ENCODE measurements at places on chromosomes 11 and 22.

- no peak for DNase-seq
These were observed 148.8 kb downstream of the CRYBB2 start for GRCh38 chr22:25368271-25368670.

DNA sequence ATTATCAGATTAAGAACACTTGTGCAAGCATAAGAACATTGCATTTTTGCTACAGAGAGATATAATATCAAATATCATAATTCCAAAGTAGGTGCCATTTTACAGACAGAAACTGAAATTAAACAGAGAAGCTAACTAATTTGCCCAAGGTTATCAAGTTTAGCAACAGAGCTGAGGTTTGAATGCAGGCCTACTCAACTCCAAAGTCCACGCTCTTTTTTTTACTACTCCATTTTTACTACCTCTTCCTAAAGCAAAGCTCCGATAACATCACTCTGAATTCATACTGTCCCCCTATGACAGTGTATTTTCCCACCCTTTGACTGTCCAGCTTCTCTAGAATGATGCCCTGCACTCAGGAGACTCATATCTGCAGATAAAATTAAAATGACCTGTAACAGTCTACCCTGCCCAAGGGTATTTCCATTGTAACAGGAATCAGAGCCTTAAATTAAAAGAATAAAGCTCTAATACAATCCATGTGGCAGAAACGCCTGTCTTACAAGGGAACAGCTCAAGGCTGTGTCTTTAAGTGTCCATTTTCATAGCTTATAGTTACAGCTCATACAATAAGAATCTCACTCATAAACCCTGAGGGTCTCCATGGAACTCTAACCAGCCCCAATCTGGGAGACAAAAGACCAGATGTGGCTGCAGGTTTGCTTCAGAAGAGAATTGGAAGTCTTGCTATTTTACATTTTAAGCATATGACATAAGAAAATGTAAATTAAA lies 36.8 kb downstream of the ALG9 start:
- no peak for DNase-seq

DNA sequence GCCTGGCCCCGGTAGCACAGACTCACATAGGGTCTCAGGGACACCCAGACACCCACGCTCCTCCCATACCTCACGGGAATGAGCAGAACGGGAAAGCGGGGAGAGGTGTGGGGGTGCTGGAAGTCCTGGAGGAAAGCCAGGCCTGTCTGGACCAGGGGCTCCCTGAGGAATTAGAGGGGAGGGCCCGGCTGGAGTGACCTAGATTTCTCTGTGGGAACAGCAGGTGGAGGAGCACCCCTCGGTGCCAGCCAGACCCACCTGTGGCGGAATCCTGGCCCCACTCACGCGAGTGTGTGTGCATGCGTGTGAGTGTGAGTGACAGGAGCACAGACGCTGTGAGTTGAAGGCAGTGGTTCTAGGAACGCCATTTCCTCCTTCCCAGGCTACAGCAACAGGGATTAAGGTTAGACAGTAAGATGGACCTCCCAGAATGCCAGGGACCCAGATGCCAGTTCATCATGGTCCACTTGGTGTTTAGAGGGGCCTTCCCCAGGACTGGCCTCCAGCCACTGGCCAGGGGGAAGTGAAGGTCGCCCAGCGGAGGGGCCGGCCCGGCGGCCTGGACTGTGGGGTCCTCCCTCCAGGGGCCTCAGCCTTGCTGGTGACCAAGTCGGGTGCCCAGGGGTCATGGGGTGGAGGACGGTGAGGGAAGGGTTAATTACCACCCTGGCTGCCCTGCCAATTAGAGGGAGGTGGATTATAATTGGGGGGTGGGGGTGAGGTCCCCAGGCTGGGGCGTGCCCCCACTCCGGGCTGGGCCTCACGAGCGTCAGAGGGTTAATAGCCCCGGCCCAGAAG lies 1.0 kb downstream of the PKP3 start:
- no peak for DNase-seq

GRCh38 chr22:42994917-42995562 lies 19.9 kb downstream of the PACSIN2 start:
- peak; percentile 34 for DNase-seq

DNA sequence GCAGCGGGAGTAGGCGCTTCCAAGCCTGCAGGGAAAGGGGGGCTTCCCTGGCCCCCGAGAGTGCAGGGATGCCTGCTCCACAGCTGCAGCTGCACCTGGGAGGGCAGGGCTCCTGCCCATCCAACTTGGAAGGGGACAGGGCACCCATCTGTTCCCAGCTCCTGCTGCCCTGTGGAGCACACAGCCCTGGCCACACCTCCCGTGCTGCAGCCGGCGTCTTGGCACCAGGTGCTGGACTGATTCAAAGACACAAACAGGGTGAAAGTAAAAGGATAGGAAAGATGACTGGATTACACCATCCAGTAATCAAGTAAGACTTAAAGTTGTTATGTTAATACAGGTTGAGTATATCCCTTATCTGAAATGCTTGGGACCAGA lies 14.8 kb downstream of the NPAT start:
- DNase-seq = no peak

GRCh38 chr11:67285541-67286498 lies 3.3 kb upstream of the ANKRD13D start:
- no peak for DNase-seq

GRCh38 chr11:75563501-75563977 lies 1.5 kb downstream of the SERPINH1 start:
- DNase-seq = no peak

GRCh38 chr11:126978165-126978564 lies 22.4 kb downstream of the KIRREL3 start:
- DNase-seq = no peak

GRCh38 chr11:68897441-68897840 lies 6.2 kb downstream of the MRPL21 start:
- DNase-seq = no peak

GRCh38 chr22:21707677-21708076 lies 27.9 kb downstream of the YPEL1 start:
- DNase-seq = no peak

DNA sequence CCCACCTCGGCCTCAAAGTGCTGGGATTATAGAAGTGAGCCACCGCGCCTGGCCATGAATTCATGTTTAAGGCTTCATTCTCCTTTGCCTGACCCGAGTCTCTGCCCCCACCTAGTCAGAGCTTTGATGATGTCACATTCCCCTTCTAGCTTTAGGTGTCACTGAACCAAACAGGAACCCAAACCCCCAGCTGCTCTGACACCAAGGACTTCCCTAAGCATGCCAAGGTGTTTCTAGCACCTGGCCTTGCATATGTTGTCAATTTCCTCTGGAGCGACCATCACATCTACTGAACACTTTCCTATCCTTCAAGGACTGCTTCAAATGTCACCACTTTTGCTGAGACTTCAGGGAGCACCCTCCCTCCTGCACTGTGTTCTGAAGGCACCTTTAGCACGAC lies 2.3 kb downstream of the F2 start:
- DNase-seq = no peak

DNA sequence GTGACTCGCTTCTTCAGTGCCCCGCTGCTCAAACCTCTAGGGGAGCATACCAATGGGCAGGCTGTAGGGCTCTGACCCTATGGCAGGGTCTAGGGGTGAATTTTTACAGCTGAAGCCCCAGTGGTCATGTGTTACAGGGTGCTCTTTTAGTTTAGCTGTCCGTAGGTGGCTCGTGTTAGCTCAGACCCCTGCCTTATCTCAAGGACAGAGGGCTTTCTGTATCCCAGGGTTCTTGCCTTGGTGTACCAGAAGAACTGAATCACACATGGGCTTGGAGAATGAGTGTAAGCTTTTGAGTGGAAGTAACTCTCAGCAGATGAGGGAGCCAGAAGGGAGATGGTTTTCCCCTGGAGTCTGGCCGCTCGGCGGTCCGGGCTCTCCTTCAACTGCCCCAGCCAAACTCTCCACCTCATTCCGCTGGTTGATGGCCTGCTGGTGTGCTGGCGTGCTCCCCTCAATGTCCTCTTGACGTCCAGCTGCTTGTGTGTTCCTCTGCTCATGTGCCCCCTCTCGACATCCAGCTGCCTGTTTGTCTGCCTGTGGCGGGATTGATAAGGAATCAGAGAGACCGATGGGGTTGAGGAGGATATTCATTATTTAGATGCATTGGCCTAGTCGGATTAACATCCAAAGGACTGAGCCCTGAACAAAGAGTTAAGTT lies 37.5 kb downstream of the BIRC2 start:
- no peak for DNase-seq

- DNase-seq = no peak
These were observed 75.1 kb downstream of the DBX1 start for GRCh38 chr11:20084921-20085814.

GRCh38 chr22:39098026-39098425 lies 982 bp downstream of the APOBEC3H start:
- DNase-seq = peak; percentile 62

- no peak for DNase-seq
These were observed 80.1 kb downstream of the MICAL3 start for GRCh38 chr22:17944256-17944655.

DNA sequence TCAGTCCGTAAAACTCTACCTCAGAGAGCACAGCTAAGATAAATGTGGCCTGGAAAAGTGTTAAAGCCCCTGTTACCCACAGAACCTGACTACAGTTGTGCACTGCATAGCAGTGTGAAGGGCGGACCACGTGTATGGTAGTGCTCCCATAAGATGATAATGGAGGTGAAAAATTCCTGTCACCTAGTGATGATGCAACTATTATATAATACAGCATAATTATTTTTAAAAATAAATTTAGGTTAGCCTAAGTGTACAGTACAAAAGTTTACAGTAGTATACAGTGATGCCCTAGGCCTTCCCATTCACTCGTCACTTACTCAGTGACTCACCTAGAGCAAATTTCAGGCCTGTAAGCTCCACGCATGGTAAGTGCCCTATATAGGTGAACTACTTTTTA lies 76.6 kb upstream of the RASSF10 start:
- DNase-seq = no peak

GRCh38 chr11:9495803-9496514 lies 35.1 kb downstream of the ZNF143 start:
- DNase-seq = no peak

DNA sequence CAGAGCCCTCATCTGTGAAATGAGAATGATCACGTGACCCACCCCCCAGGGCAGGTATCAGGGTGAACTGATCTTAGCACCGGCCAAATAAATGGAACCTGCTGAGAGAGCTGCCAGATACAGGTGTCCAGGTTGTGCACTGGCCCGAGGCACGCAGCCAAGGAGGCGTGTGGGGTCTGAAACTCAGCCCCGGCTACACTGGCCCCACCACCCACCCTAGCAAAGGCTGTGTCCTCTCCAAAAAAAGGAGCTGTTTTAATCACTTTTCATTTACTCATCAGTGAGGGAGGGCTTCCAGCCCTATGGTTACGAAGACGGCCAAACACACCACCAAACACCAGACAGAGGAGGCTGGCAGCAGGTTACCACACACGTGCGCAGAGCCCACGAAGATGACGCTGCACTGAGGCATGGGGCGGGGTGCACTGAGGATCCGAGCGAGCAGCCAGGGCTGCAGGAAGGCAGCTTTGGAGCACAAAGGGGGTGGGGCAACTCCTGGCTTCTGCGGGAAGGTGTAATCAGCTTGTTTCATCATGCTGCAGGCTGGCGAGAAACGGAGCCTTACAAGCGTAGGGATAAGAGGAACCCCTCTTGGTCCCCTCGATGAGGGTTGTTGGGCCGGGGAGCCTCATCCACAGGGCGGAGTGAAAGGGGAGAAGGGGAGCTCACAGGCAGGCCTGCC lies 19.5 kb upstream of the SLC22A12 start:
- DNase-seq = no peak

GRCh38 chr11:104104664-104105063 lies 59.3 kb downstream of the PDGFD start:
- no peak for DNase-seq

DNA sequence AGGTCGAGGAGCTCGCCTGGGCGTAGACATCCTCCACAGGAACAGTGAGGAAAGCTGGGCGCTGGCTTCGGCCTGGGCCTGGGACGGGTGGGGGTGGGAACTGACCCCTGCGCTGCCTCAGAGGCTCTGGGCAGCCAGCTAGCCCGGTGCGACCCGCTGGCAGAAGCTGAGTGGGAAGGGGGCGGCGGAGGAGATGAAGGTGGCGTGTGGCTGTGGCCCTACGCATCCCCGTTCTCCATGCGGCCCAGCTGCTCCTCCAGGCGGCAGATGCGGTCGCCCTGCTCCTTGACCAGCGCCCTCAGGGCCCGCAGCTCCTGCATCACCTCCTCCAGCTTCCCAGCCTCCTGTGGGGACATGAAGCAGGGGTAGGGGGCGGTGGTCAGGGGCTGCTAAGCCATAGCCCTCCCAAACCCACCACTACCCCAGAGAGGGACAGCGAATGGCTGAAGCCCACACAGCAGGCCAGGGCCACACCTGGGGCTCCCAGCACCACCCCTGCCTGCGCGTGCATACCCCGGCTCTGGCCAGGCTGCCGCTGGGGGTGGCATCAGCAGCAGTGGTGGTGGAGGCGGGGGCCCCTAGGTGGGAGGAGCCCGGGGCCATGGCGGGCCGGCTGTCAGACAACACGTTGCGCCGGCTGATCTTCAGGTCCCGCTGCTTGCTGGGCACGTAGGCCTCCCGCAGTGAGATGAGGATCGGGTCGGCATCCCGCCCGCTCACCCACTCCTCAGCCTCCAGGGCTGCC lies 848 bp upstream of the PTPRCAP start:
- DNase-seq = peak; percentile 75

GRCh38 chr22:20663137-20663828 lies 110.6 kb upstream of the SERPIND1 start:
- no peak for DNase-seq

DNA sequence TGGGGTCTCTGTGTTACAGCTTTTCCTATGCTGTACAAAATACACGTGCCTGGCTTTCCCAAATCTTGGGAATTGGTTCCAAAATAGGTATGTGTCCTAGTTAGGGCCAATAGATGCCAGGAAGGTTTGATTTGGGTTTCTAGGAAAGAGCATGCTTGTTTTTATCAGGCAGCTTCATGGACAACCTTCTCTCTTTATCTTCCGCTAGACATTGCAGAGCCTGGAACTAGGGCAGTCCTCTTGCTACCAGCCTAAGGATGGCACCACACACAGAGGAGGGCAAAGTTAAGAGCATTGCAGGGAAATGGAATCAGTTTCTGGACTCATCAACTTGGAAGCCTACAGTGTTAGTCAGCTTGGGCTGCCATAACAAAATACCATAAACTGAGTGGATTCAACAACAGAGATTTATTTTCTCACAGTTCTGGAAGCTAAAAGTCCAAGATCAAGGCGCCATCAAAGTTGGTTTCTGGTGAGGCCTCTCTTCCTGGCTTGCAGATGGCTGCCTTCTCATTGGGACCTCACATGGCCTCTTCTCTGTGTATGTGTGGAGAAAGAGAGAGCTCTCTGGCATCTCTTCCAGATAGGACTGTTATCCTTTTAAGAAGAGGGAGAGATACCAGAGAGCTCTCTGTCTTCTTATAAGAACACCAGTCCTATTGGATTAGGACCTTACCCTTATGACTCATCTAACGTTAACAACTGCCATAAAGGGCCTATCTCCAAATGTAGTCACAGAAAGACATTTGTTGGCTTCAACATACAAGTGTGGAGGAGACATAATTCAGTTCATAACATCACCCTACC lies 27.3 kb upstream of the CREB3L1 start:
- DNase-seq = no peak

- DNase-seq = no peak
These were observed 10.5 kb downstream of the IGF2 start for GRCh38 chr11:2128511-2129307.

GRCh38 chr11:108483163-108483562 lies 15.0 kb downstream of the POGLUT3 start:
- DNase-seq = no peak

GRCh38 chr22:29385151-29385704 lies 3.1 kb downstream of the AP1B1 start:
- DNase-seq = no peak
